ENCODE measurements at places on chromosomes 1 and 21.

DNA sequence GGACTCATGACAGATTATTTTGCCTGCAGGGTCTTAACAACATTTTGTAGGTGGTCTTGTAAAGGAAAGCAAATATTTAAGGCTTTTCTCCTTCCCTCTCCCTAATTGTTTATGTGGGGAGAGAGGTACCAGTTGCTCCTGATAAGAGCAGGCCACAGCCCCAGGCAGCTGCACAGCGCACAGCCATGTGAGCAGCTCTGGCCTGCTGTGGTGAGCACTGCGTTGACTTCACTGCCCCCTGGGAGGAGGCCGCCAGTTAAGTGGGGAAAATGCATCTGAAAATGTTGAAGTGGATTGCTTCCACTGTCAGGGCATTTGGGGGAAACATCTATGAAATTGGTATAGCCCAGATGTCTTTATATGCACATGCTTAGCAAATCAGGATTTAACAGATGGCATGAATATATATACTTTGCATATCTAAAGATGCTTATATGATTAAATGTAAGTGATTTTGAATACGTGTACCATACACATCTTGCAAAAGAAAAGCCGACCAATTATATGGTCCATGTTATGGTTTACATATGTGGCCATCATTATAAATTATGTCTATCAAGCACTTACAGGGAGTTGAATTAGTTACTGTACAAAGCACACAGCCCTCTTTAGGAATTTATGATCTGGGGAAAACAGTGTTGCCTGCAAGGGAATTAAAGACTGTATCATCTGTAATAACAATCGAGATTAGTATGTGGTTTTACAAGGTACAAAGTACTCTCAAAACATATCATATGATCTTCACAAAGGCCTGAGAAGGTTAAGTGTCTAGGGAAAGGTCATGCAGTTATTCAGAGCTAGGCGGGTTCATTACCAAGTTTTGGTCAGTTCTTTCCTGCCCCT lies 132.1 kb downstream of the RHOU start:
- DNase-seq: no peak

- DNase-seq: no peak
Observed at GRCh38 chr1:8373581-8374241, 55.8 kb downstream of the SLC45A1 start.

DNA sequence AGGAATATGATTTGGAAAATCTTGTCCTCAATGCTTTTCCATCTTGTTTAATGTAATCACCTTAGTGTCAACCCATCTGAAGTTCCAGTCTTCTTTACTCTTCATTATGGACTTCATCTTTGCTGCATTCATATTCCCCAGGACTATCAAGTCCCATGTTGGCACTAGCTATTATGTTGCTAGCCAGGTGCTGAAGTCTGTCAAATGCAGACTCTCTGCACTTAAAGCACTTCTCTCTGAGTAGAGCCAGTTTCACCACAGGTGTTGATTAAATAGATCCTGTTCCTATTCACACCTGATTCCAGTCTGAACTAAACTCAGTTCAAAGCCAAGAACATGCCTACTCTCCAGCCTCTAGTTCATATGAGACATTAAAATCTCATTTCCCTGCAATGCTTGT lies 75.0 kb upstream of the PKN2 start:
- DNase-seq: no peak

DNA sequence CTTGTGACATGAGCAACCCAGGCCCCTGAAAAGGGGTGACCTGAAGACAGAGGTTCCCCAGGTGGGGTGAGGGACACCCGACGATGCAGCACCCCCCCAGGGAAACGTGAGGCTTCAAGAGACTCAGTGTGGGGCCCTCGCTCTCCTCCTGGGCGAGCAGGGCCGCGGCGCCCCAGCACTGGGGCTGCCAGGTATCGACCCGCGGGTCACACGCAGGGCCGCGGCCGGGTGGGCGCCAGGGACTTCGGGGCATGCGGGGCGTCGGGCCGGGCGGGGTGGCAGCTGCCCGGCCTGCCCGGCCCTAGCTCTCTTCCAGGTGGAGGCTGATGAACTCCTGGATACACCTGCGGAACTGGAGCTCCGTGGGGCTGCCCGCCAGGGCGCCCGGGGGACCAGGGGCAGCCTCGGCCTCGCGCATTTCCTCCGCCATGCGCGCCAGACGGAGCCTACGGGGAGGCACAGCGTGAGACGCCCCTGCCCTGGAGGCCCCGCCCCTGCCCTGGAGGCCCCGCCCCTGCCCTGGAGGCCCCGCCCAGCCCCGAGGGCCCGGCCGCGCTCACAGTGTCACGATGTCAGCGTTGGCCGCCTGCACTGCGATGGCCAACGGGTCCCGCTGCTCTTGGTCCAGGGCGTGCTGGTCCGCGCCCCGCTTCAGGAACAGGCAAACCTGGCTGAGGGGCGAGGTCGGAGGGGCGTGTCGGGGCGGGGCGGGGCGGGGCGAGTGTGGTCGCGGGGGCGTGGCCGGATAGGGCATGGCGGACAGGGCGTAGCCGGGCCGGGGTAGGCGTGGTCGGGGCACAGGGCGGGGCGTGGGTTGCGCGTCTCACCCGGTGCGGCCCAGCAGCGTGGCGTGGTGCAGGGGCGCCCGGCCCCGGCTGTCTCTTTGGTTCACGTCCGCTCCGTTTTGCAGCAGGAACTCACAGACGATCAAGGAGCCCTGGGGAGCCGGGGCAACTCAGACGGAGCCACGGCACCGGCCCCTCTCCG lies 13.3 kb downstream of the SCNN1D start:
- DNase-seq: no peak

- no peak for DNase-seq
Observed at GRCh38 chr1:40307186-40307585, 9.9 kb downstream of the COL9A2 start.

GRCh38 chr1:221310180-221310579 lies 430.9 kb downstream of the HLX start:
- no peak for DNase-seq

- DNase-seq: no peak
Observed at GRCh38 chr1:173530795-173531693, 53.9 kb downstream of the PRDX6 start.

All from stimulated activated CD8-positive, alpha-beta memory T cell treated with anti-CD3 and anti-CD28 coated beads, Interleukin-12 subunit alpha, Interleukin-12 subunit beta, amount 100 ng/mL, for 4 hours (primary cell).